ENCODE measurements at places on chromosomes 12 and 14.

GRCh38 chr14:21070610-21071224, 613 bp downstream of the ARHGEF40 start:
- no peaks in the 10 kb centered on the region for H3K36me3 ChIP-seq
- peaks cover 58% of the 10 kb centered on the region for H3K27me3 ChIP-seq
- H3K4me3 ChIP-seq: peak overlapping the region; percentile 75
- no peak for DNase-seq
- H3K27ac ChIP-seq: no peak overlapping the region

DNA sequence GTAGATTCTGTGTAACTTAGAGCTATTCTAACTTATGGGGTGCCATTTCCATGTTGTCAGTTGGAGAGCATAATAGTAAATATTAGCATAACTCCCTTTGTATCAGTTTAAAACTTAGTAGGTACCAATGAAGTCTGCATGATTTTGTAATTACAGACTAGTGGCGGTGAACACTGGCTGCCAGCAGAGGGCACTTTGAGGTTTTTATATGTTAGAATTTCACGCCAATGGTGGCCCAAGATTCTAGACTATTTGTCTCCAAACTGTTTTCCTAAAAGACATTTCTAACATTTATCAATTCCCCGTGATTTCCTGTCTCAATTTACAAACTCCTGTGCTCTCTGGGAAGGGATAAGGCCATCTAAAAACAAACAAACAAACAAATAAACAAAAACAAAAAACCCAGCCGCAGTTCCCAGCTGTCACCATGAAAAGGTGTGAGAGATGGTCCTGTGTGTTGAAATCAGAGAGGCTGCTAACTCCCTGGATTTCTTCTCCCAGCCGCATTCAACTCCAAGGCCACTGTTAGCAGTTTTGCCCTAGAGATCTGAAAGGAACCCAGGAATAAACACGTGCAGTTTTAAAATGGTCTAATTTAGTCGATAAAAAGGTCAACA, 57.6 kb downstream of the BRMS1L start:
- DNase-seq: peak; percentile 14
- no peak overlapping the region for H3K4me3 ChIP-seq
- no peaks in the 10 kb centered on the region for H3K36me3 ChIP-seq
- peaks cover 2% of the 10 kb centered on the region for H3K4me1 ChIP-seq
- peaks cover 3% of the 10 kb centered on the region for H3K27me3 ChIP-seq

DNA sequence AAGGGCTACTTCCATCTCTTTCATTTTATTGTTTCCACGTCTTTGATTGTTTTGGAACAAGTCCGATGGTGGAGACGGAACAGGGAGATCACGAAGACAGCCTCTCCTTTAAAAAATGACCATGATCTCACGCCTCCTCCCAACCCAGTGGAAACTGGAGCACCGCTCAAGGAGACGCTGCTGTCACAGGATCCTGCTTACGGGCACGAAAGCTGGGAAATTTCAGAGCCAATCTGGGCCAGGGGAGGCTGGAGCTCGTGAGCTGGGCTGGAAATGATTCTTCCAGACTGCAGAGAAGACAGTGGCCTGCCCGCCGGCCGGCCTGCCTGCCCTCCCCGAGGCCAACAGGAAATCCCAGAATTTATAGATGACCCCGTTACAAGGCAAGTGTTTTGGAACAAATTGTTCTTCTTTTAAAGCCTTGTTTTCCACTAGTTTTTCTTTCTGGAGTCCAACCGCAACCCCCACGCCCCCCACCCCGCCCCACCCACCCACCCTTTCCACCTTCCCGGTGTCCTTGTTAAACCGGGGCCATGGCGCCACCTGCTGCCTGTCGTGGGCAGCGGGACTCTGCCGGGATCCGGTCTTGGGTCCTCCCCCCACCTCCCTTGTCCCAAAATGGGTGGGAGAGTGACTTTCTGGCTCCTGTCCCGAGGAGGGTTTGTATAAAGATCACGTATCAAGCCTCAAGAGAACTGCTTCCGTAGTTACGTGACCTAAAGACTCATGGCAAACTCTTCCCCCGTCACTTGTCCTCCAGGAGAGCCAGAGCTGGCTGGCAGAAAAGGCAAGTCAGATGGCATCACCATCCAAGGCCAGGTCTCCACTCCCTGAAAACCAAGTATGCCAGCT, 40.3 kb downstream of the MAP1LC3B2 start:
- peak; percentile 76 for DNase-seq
- H3K27ac ChIP-seq: no peak overlapping the region
- H3K27me3 ChIP-seq: no peaks in the 10 kb centered on the region
- H3K36me3 ChIP-seq: no peaks in the 10 kb centered on the region
- peaks cover 21% of the 10 kb centered on the region for H3K4me1 ChIP-seq

DNA sequence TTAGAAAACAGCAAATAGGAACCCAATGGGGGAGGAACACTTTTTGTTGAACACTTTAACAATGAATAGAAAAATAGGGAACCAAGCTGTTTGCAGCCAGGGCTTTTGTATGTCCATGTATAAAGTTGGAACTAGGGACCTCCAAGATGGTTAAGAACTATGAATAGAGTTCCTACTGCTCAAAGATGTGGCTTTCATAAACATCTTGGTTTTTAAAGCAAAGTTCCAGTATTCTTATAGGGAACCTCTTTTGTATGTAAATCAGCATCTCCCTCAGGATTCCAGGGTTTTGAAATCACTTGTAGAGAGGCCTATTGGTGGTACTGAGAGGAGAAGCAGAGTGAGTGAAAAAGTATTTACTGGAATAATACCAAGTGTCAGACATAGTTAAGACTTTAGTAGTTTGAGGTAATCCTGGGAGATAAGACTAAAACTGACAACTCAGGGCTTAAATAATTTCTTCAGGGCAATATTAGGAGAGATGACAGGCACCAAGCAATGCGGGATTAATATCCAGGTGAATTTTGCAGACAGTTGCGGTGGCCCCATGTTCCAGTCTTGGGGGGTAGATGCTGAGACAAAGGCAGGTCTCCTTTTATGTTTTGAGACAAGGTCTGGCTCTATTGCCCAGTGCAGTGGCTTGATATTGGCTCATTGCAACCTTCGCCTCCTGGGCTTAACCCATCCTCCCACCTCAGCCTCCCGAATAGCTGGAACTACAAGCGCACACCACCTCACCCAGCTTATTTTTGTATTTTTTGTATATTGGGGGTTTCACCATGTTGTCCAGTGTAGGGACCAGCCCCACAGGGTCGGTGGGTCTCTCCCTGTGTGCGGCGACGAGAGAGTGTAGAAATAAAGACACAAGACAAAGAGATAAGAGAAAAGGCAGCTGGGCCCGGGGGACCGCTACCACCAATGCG, 10.4 kb upstream of the EID3 start:
- no peak for DNase-seq
- H3K27me3 ChIP-seq: no peaks in the 10 kb centered on the region
- peaks cover 23% of the 10 kb centered on the region for H3K4me1 ChIP-seq
- peaks cover 66% of the 10 kb centered on the region for H3K36me3 ChIP-seq
- H3K27ac ChIP-seq: no peak overlapping the region

- H3K27ac ChIP-seq: no peak overlapping the region
- no peak for DNase-seq
- no peak overlapping the region for H3K4me3 ChIP-seq
- peaks cover 2% of the 10 kb centered on the region for H3K27me3 ChIP-seq
- H3K36me3 ChIP-seq: no peaks in the 10 kb centered on the region
These were observed 42.4 kb upstream of the BDKRB2 start for GRCh38 chr14:96162265-96162664.

GRCh38 chr14:103518422-103519042, 4.1 kb downstream of the CKB start:
- DNase-seq: peak; percentile 74
- no peak overlapping the region for H3K27ac ChIP-seq
- H3K4me1 ChIP-seq: peaks cover 7% of the 10 kb centered on the region
- H3K4me3 ChIP-seq: no peak overlapping the region

GRCh38 chr14:24311837-24312615, 724 bp downstream of the LTB4R start:
- no peaks in the 10 kb centered on the region for H3K27me3 ChIP-seq
- peaks cover 33% of the 10 kb centered on the region for H3K36me3 ChIP-seq
- no peak for DNase-seq
- H3K4me1 ChIP-seq: peaks cover 78% of the 10 kb centered on the region
- H3K4me3 ChIP-seq: peak overlapping the region; percentile 68
- H3K27ac ChIP-seq: peak overlapping the region; percentile 39

DNA sequence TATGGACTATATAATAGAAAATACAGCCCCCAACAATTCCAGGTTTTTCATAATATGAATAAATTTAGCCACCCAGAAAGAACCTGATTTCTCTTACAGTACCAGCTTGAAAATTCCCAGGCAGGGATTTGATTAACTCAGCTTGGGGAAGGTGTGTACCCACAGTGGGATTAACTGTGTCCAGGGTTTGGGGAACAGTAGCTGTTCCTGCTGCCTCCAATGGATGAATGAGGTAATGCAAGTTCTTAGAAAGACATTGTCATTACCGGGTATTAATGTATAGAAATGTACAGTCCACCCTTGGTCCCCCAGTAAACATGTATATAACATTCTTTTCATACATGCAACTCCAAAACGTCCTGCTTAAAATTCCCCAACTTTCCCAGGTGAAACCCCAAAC, 115.6 kb downstream of the LRIG3 start:
- H3K4me1 ChIP-seq: no peaks in the 10 kb centered on the region
- no peak overlapping the region for H3K4me3 ChIP-seq
- no peaks in the 10 kb centered on the region for H3K36me3 ChIP-seq
- H3K27ac ChIP-seq: no peak overlapping the region

DNA sequence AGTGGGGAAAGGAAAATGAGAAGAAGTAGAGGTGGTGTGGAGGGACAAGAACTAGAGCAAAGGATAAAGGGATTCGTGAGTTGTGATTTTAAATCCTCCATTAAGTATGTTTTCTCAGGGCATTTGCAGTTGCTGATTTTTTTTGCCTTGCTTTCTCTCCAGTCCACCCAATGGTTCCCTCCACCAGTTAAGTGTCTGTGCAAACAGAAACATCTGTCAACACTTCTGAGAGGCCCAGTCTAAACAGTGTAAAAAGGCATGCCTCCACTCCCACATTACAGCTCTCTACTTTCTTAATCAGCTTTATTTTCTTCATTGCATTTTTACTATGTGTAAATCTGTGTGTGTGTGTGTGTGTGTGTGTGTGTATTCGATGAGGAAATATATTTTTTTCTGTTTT, 141.2 kb downstream of the PPFIA2 start:
- no peak overlapping the region for H3K27ac ChIP-seq
- H3K36me3 ChIP-seq: no peaks in the 10 kb centered on the region
- no peak for DNase-seq
- H3K4me1 ChIP-seq: no peaks in the 10 kb centered on the region

Data from activated naive CD8-positive, alpha-beta T cell treated with anti-CD3 and anti-CD28 coated beads, Interleukin-2, amount 50 U/mL, for 24 hours (primary cell).